Stimulated activated CD8-positive, alpha-beta memory T cell treated with anti-CD3 and anti-CD28 coated beads, Interleukin-2, amount 100 ng/mL, for 1 hour (primary cell): ENCODE measurements at places on chromosomes 11 and 22.

GRCh38 chr11:81705283-81705682, 1028.4 kb downstream of the FAM181B start:
- no peak for DNase-seq

GRCh38 chr11:8501836-8502235, 92.2 kb downstream of the STK33 start:
- no peak for DNase-seq

- no peak for DNase-seq
Observed at GRCh38 chr11:9762531-9762930, 98.7 kb downstream of the SWAP70 start.

- no peak for DNase-seq
Observed at GRCh38 chr11:69881467-69882269, 62.5 kb upstream of the FGF3 start.
